ENCODE measurements at places on chromosomes 6 and 20. TPM values are rescaled to one million over a fixed set of nuclear protein-coding genes. Genes with fewer than 3 reads are reported as not detected.

- peak; percentile 49 for ATAC-seq
Measured at GRCh38 chr20:38032585-38033329, 499 bp downstream of the TTI1 start.

TCF21 gene
- total RNA-seq: 0.72 TPM

GRCh38 chr20:16027686-16028085, 545.6 kb downstream of the KIF16B start:
- ATAC-seq: no peak

FAM162B gene
- total RNA-seq: 0.92 TPM

ZNF334 gene
- total RNA-seq: 2.0 TPM

GRCh38 chr6:32969685-32970412, 1.5 kb downstream of the BRD2 start:
- peak; percentile 16 for ATAC-seq

GRCh38 chr6:136706430-136706829, 85.8 kb downstream of the MAP3K5 start:
- ATAC-seq: no peak

DNA sequence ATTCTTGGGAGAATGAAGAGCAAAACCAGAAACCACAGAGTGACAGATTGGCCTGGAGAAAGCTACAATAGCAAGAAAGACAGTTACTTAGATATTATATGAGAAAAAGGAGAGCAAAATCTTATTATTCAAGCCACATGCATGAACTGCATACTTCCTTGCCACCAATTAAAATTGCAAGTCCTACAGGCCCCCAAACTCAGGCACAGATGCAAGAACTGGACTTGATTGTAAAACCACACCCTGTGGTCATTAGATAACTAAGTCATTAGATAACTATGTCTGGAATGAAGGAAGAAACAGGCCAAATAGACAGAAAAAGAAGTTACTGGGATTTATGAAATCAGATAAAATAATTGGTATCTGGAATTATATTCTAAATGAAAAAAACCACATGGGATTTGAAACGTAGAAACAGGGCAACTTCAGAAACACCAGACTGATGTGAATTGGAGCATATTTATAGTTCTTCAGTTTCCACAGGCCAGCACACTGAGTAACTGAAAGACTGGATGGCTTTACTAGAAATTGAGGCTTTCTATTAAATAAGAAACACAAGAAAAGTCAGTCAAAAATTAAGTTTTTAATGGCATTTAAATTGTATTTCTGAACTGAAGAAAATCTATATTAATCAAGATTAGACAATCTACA, 49.4 kb upstream of the CARMIL1 start:
- ATAC-seq: no peak

- ATAC-seq: peak; percentile 53
Measured at GRCh38 chr20:44448753-44449546, 26.7 kb upstream of the TTPAL start.

GRCh38 chr6:119720160-119720559, 370.6 kb upstream of the MAN1A1 start:
- ATAC-seq: no peak

- no peak for ATAC-seq
Measured at GRCh38 chr20:49629606-49630005, 61.7 kb upstream of the PTGIS start.

ZBTB9 gene
- total RNA-seq: 5.5 TPM

GRCh38 chr20:58697201-58697866, 4.7 kb downstream of the NPEPL1 start:
- no peak for ATAC-seq

GRCh38 chr6:125792680-125793079, 1.9 kb downstream of the NCOA7 start:
- no peak for ATAC-seq

GRCh38 chr6:108417027-108417426, 122.2 kb downstream of the AFG1L start:
- no peak for ATAC-seq

- ATAC-seq: peak; percentile 17
Measured at GRCh38 chr6:142945446-142946180, 637 bp upstream of the HIVEP2 start.

DNA sequence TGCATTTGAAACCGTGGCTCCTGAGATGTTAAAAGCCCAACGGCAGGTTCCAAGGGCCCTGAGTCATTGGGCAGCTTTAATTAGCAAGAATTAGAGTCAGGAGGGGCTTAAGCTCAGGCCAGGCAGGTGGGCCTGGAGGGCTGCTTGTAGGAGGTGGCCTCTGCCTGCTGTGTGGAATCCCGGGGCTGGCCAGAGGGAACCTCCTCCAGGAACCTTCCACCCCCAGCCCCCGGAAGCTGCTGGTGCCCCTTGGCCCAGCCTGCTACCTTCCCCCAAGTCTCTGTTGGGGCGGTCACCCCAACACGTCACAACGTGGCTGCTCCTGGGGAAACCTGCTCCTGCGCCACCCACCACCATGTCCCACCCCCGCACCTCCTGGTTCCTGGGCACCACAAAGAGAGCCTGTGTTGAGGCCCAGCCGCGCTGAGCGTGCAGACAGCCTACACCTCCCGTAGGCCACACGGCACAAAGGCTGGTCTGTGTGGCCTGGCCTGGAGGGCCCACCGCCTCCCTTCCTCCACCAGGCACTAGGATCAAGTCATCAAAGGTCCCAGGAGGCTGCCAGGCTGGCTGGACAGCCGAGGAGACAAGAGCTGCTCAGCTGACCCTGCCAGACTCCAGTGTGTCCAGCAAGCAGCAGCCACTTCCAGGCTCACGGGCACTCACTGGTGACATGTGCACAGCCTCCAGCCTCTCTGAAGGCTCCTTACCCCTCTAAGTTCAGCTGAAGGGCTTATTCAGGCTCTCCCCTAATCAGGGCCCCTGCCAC, 86.3 kb downstream of the SNX5 start:
- no peak for ATAC-seq

- ATAC-seq: no peak
Measured at GRCh38 chr20:63043348-63044203, 36.8 kb upstream of the BHLHE23 start.

DNA sequence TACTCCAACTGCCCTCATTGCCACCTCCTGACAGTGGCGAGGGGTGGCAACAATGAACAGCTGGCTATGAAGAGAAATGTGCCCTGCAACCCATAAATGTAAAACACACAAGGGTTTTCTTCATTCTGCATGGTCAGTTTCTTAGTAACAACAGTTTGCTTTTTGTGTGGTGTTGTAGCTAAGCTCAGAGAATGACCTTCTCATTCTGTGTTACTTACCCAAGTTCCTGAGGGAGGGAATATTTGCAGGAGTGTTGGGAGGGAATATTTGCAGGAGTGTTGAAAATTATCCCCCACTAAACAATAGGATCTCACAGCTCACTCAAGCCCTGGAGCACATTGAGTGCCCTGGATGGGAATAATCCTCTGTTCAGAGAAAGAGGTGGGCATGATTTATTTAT, 456.4 kb upstream of the CDH4 start:
- no peak for ATAC-seq

DNA sequence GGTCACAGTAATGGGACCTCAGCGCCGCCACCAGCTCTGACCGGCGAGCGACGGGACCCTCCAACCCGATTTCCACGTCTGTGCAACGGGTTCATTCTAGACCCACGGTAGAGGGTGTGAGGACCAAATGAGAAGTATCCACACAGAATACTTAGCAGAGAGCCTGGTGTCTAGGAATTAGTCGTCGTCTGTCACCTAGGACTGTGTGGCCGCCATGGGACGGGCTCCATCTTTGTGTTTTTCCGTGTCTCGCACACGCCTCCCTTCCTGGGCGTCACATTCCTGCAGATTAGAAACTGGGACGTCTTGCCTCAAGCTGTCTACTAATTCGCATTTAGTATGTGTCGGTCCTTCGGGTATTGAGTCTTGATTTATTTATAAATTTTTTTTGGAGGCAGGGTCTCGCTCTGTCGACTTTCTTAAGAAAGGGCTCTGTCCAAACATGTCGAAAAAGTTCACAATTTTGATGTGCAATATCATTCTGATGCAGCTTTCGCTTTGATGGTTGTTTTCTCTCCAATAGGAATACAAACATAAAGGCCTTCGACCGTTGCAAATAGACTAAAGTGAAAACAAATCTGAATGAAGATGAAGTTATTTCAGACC, 563 bp downstream of the MGME1 start:
- peak; percentile 21 for ATAC-seq

DNA sequence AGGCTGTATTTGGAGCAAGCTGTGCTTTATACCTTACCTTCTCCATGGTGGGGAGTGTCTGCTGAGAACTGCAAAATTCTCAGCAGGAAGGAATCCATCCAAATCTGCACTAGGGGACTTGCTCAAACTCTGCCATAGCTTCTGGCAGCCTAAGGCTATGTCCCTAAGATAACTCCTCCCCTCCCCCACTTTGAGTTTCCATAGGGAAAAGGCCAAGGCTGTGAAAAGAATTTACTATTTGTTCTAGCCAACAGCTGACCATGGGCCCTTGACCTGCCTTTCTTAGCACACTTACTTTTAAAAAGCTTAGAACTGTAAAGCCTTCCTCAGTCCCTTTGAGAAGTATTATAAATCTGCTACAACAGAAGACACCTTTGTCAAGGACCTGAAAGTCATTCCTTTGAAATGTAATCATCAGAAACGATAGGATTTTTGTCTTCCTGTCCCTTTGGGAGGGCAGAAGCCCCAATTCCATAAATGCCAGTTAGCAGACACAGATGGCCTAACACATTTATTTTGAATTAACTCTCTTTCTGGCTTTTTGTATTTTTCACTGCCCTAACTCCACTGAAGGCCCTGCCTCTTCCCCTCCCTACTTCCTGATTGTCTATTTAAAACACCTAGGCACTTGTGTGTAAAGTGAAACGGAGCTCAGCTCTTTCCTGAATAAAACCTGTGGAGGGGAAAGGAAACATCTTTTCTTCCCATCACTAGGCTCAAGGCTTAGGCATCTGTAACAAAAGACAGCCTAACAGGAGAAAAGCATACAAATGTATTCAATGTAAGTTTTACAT, 157.1 kb downstream of the AKAP7 start:
- no peak for ATAC-seq

DNA sequence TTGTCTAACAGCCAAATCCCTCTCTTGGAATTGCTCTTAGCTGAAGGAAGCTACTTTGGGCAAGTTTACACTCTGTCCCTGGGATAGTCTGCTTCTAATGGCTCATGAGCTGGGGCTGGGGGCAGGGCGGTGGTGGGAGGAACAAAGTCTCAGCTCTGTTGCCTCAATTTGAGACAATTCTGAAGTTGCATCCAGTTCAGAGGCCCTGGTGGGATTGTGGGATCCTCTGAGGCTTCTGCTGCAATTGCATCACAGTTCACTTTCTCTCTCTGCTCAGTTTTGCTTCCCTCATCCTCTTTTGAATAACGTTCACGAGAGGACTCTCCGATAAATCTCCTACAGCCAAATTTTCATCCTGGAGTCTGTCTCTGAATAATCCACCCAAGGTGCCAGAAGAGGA, 440.6 kb upstream of the SLC35B3 start:
- ATAC-seq: no peak

DNA sequence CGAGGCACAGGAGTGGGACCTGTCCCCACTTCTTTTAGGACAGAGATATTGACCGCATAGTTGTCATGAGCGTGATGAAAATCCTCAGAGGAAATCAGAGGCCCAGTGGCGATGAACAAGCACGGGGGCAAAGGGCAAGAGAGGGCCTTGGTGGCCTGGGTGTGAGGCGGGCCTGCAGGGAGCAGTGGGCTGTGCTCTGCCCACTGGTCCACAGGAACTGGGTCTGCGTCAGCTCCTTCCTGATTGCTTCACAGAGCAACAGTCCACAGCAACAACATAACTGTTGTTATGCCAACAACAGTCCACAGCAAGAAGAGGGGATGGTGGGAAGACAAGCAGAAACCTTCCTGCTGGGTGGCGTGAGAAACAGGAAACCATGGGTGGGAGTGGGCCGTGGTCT, 335.6 kb downstream of the ZFAND3 start:
- no peak for ATAC-seq

DNA sequence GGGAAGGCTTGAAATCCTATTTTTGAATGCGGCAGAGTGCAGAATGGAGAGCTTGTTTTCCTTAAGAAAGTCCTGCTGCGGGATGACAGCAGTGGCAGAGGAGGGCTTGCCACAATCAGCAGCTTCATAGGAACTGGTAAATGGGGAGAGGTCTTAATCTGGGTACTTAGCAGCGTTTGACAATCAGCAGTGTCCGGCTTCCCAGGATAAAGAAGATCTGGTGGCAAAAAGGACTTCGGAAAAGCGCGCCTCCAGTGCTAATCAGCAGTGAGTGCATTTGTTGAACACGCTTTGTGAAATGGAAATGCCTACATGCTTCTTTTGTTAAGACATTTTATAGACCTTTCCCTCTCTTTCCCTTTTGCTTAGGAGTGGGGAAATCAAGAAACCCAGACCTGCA, 735.7 kb downstream of the QKI start:
- no peak for ATAC-seq
